Uterus (tissue), 4 donors: ENCODE measurements at places on chromosomes 7 and 10. TPM values are rescaled to one million over a fixed set of nuclear protein-coding genes. Genes with fewer than 3 reads are reported as not detected.
A peak's percentile ranks its signal among the peaks of the same experiment; 100 is the strongest.

The CPN1 gene
- total RNA-seq, result not detected

GRCh38 chr7:150811-151221 is 41.6 kb upstream of the FAM20C start:
- H3K4me3 ChIP-seq, result no peak overlapping the region
- no peaks in the 10 kb centered on the region for H3K36me3 ChIP-seq
- H3K4me1 ChIP-seq, result no peaks in the 10 kb centered on the region

DNA sequence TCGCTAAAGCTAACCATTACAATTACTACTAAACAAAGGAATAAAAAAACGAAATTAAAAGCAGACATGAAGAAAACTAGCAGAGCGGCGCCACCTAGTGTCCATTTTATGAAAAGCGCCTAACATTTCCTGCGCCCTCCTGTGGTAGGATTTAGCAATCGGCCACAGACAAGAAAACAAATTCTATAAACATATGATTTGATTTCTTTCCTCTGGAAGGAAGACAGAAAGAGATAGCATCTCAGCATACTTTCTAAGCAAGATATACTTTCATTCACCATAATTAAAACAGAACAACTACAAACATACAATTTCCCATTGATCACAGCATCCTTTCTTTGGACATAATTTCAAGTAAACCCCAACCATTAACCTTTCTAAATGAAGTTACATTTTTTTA is 337.7 kb upstream of the NPVF start:
- no peaks in the 10 kb centered on the region for H3K4me1 ChIP-seq
- no peak overlapping the region for H3K4me3 ChIP-seq
- no peaks in the 10 kb centered on the region for H3K27me3 ChIP-seq
- no peaks in the 10 kb centered on the region for H3K36me3 ChIP-seq
- H3K27ac ChIP-seq, result peak overlapping the region; percentile 73

- no peak for DNase-seq
- no peak overlapping the region for H3K4me3 ChIP-seq
- H3K36me3 ChIP-seq, result no peaks in the 10 kb centered on the region
- H3K4me1 ChIP-seq, result no peaks in the 10 kb centered on the region
- H3K27me3 ChIP-seq, result no peaks in the 10 kb centered on the region
Observed at GRCh38 chr7:35465791-35466336, 212.0 kb upstream of the TBX20 start.

DNA sequence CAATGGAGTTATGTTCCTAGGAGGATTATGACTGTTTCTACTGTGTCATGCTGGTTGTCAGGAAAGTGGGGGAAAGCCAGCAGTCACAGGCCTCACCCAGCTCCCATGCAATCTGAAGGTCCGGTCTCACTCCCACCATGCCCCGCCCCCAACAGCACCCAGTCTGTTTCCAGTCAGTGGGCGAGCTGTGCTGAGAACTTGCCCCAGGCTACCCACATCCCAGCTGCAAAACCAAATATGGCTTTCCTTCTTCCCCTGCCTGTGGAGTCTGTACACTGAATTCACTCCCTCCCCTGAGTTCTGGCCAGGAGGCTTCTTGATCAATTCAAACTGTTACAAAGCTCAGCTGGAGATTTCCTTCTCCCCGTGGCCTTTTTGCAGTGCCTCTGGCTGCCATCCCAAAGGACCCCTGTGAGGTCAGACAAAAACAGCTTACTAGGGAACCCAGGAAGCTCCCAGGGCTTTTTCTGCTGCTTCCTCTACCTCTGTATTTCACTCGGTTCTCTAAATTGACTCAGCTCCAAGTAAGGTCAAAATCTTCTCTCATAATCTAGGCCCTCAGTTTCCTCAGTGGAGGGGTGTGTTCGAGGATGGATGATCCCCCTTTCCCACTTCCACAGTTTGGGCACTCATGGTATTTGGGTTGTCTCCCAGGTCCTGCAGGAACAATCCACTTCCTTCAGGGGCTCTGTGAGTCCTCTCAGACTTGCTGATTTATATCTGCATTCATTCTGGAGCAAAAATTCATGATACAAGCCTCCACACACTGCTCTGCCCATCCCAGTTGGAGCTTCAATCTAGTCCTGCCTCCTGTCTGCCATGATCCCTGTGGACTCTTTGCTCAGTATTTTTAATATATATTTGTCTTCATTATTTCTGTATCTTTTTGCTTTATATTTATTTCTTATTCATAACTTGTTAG is 205.5 kb downstream of the SEMA3D start:
- H3K4me3 ChIP-seq, result no peak overlapping the region
- no peak overlapping the region for H3K27ac ChIP-seq
- no peaks in the 10 kb centered on the region for H3K4me1 ChIP-seq
- H3K36me3 ChIP-seq, result no peaks in the 10 kb centered on the region
- no peaks in the 10 kb centered on the region for H3K27me3 ChIP-seq

GRCh38 chr10:98252464-98252863 is 15.5 kb downstream of the LOXL4 start:
- H3K36me3 ChIP-seq, result no peaks in the 10 kb centered on the region
- no peaks in the 10 kb centered on the region for H3K27me3 ChIP-seq
- H3K4me3 ChIP-seq, result no peak overlapping the region
- DNase-seq, result no peak

DNA sequence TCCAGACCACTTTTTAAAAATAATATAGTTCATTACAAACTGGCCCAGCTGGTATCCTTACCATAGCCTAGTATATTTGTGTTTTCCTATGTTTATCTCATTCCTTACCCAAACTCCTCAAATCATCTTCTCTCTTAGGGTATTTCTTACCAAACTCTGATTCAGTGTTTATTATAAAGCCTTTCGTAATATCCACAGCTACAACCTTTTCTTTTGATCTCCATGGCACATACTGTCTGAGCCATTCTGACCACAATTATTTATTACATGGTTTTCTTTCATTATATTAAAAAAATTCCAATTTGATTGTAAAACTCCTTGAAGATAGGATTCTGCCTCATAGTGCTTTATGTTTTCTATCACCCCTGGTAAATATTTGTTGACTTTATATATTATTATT is 94.2 kb downstream of the LRMDA start:
- H3K4me1 ChIP-seq, result no peaks in the 10 kb centered on the region
- H3K27me3 ChIP-seq, result no peaks in the 10 kb centered on the region
- no peak overlapping the region for H3K4me3 ChIP-seq
- no peak for DNase-seq
- H3K27ac ChIP-seq, result no peak overlapping the region
- no peaks in the 10 kb centered on the region for H3K36me3 ChIP-seq
